Brain (organoid and tissue), 16 donors: ENCODE measurements at places on chromosomes 2 and 18. TPM values are rescaled to one million over a fixed set of nuclear protein-coding genes. Genes with fewer than 3 reads are reported as not detected.

- no peak for DNase-seq
Measured at GRCh38 chr18:59220784-59221765, 1.1 kb downstream of the GRP start.

Gene TANK
- 13.1 TPM for polyA plus RNA-seq

GRCh38 chr18:4157352-4157751, 297.8 kb downstream of the DLGAP1 start:
- no peak for DNase-seq

- no peak for DNase-seq
Measured at GRCh38 chr2:196331143-196331542, 159.8 kb upstream of the STK17B start.

- DNase-seq = no peak
Measured at GRCh38 chr2:15527074-15527739, 33.9 kb downstream of the NBAS start.

DNA sequence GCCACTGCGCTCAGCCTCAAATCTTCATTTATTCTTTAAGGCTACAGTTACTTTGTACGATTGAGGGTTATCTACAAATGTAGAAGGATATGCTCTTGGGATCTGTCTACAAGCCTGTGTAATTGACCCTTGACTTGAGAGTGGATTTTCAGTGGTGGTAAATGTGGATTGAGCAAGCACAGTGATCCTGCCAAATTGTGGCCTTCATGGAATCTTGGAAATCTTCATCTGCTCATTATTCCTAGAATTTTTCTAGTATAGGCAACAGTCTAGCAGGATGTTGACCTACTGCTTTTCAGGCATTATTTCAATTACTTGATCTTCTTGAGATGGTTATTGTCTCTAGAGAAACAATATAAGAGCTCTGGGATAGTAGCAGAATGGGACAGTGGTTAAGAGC, 226.1 kb upstream of the REV1 start:
- no peak for DNase-seq

Gene ZNF142
- polyA plus RNA-seq = 20.1 TPM

DNA sequence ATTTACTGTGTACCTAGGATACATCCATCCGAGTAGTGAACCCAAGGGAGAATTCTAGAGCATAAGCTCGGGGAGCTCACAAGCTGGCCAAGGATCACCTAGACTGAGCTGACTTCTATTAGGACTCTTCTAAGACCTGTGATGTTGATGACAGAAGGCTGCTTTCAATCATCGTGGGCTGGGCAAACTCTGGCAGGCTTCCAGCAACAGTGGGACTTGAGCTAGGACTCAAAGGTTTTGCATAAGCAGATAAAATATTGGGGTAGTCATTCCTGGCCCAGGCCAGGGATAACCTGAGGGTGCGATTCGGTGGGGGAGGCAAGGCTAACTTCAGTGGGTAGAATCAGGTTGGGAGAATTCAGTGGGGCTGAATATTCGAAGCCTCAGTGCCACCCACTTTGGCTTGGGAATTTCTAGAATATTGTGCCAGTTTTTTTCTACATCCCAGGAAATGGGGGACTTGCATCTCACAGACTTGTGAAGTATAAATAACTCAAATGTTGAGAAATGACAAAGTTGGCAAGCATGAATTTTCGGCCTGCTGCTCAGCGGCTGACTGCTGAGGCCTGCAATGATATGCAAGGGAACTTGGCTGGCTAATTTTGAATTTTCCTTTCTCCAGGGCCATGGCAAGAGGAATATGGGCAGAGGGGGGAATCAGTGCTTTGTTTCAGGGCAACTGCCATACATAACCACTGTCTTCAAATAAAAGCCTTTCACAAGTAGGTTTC, 274.3 kb downstream of the PRKCE start:
- peak; percentile 99 for DNase-seq

GRCh38 chr18:48808476-48808875, 142.3 kb downstream of the SMAD7 start:
- no peak for DNase-seq

Gene CABLES1
- polyA plus RNA-seq = 21.5 TPM

DNA sequence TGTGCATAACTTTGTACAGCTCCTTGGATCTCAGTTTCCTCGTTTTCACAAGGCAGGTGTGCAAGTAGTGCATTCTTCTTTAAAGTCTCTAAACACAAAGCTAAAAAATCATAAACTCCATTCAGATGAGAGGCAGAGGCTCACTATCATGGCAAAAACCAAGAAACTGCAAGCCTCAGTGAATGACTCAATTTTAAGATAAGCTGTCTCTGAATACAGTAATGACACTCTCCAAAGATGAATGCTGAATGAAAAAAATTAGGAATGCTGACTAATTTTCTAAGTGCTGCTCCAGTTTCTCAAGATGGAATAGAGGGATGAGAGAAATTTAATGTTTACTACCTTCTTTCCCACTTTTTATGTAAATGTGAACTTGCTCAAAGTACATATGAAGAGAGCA, 17.2 kb downstream of the B4GALT6 start:
- no peak for DNase-seq

- no peak for DNase-seq
Measured at GRCh38 chr2:220224691-220225543, 597.5 kb downstream of the SLC4A3 start.

DNA sequence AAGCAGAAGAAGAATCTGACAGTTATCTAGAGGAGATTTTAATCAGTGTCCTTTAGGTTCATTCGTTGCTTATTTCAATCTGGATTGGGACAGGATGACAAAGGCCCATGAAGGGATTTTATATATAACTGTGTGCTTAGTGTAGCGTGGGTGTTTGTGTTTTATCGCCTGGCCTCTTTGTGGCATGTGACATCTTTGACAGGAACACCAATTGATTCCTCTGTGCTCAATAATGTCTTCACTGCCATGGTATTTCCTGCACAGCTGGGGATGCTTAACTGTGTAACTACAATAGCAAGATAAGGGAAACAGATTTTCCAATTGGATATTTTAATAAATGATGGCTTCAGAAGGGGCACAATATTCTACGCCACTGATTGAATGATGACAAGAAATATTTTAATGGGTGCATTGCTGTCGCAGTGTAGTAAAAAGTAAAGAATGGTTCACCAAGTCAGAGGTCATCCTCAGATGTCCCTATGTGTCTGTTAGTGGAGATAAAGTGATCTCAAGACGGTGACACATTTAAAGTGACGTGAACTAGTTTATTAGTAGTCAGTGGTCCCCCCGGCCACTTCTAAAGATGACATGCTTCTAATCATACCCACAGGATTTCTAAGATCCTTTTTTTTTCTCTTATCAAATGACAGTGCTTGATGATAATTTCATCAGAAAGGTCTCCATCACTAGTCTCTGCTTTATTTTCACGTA, 160.4 kb downstream of the AGAP1 start:
- peak; percentile 69 for DNase-seq

- peak; percentile 2 for DNase-seq
Measured at GRCh38 chr2:185108588-185108987, 510.3 kb downstream of the ZNF804A start.

Gene CD207
- polyA plus RNA-seq = 0.39 TPM
